Frontal cortex (tissue), 4 donors: ENCODE measurements at places on chromosomes 7 and 10.

- no peak for DNase-seq
These were observed 18.6 kb downstream of the AGMO start for GRCh38 chr7:15543256-15543655.

DNA sequence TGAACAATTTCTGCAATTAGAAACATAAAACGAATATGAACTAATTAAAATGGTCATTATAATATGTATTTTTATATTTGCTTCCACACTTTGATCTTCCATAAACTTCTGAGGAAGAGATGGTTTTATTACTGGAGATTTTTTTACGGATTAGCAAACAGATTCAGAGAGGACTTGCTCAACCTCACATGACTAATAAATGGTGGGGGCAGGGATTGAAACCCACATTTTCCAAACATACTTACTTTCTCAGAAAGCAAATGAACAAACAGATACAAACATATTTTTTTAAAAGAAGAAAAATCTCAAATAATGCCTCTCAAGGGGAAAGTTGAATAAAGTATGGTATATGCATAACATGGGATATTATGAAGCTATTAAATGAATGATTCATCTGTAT lies 18.3 kb downstream of the ANKMY2 start:
- no peak for DNase-seq

DNA sequence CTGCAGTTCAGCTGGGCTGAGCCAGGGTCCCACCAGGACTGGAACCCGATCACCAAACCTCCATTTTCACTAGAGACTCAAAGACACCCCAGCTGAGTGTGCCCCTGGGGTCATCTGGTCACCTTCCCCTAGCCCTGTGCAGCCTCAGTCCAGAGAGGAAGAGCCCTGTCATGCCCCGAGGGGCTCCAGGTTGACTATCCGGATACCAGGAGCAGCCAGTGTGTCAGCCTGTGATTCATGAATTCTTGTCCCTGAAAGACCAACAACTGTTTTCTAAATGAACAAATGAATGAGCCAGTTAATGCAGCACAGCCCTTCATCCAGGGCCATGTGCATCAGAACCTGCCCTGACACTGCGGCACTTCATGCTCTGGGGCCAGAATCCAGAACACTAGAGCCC lies 201.9 kb upstream of the TCERG1L start:
- no peak for DNase-seq

GRCh38 chr7:11170175-11170574 lies 196.5 kb downstream of the PHF14 start:
- DNase-seq, result no peak

DNA sequence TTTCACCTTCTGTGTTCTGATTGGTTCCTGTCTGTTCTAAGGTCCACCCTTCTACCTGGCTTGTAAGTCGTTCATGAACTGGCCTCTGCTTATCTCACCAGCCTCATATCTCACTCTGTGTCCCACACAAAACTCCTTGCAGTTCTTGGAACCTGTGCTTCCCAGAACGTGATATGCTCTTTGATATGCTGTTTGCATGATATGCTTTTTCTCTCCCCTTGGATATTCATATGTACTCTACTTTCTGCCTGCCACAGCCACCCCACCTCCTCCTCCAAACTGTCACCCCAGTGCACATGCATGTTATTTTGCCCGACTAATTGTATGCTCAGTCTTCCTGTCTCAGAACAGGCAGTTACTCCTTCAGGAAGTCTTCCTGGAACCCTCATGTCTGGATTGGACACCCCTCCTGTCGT lies 1.9 kb upstream of the ITPRIP start:
- DNase-seq, result no peak

GRCh38 chr7:1611708-1612241 lies 41.9 kb upstream of the PSMG3 start:
- peak; percentile 69 for DNase-seq

GRCh38 chr7:88243345-88243909 lies 23.6 kb upstream of the SRI start:
- DNase-seq, result peak; percentile 23

DNA sequence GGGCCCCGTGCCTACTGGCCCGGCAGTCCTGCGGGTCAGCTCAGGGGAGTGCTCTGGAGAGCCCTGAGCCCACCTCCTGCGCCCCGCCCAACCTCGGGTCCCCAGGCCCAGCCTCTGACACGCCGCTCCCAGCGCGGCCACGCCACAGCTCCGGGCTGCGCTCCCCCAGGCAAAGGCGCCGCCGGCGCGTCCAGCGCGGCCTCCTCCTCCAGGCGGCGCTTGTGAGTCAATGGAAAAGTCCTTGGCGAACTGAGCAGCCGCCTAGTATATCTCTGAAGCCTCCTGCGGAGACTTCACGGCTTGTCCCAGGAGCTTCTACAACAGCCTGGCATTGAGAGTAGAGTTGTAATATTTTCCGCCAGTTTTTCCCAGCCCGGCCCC lies 29.5 kb upstream of the BMS1 start:
- DNase-seq, result peak; percentile 70

- no peak for DNase-seq
These were observed 75.7 kb upstream of the EFCAB10 start for GRCh38 chr7:105656922-105657521.

- no peak for DNase-seq
These were observed 29.2 kb upstream of the KLF6 start for GRCh38 chr10:3813986-3814837.

GRCh38 chr10:75765789-75766096 lies 334.3 kb downstream of the LRMDA start:
- no peak for DNase-seq

DNA sequence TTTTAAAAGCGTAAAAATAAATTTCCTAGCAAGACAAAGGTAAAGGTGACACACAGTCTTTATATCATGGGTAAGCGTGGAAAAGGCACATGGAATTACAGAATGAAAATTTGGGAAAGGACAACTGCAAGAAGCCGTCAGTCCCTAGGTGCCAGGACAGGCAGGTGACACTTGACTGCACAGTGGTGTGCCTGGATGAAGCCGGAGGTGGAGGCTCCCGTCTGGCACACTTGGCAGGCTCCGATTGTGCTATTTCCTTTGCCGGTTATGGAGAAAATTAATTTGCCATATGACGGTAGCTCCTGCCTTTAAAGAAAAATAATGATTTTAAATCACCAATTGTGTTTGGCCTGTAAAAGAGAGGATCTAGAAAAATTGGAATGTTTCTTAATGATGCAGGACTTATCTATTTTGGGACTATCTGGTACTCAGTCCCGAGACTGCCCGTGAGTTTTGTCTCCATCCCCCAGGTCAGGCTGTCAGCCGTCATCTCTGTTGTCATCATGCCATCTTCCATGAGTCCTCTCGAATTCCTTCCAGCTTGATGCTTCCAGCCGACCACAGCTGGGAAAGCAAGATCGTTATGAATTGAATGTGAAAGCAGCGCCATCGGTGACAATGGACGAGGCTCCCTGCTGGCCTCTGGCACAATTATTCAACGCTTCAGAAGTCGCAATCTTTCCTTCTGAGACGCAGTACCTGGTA lies 56.2 kb upstream of the MGMT start:
- no peak for DNase-seq

GRCh38 chr10:11813177-11813576 lies 10.0 kb upstream of the PROSER2 start:
- no peak for DNase-seq

GRCh38 chr10:131429942-131430341 lies 118.4 kb upstream of the TCERG1L start:
- DNase-seq, result no peak

- DNase-seq, result no peak
These were observed 750.7 kb downstream of the SUGCT start for GRCh38 chr7:40885503-40885902.

- no peak for DNase-seq
These were observed 1.9 kb downstream of the SAP25 start for GRCh38 chr7:100571829-100572116.

DNA sequence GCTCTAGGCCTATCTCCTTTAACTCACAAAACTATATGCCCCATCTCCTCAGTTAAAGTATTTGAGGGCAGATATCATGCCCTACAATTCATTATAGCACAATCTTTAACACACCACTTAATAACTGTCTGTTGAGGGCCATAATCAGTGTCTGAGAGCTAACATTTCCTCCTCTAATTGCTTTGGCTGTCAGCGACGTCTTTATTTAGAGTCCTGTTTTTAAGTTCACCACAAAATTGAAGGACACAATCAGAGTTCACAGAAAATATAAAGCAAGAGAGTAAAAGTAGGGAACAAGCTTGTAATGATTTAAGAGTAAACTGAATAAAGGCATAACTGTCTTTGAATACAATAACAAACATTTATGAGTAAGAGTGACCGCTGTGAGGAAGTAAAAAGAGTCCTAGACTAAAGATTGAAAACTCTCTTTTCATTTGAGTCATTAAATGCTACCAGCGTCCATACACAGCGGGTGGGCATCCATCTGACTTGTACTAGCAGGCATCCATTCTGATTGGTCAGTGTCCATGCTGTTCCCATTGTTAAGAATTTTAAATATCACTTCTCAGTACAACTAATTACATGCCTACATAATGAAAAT lies 38.4 kb upstream of the ABCB4 start:
- no peak for DNase-seq

DNA sequence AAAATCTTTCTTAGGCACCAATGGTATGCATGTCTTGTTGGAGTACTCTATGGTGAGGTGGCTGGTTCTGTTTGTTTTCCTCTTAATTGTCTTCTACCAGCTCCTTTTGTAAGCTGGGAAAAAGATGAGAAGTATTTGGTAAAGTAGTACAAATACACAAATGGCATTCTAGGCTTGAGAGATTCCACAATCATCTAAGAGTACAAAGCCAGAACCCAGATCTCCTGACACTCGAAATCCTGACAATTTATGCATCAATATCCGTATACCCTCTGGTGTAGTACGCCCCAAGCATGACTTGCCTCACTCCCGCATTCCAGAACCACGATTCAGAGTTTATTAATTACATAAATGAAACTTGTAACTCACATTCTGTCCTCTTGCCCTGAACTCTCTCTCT lies 43.5 kb downstream of the CDCA7L start:
- DNase-seq, result no peak

GRCh38 chr7:33872870-33873269 lies 32.5 kb upstream of the BMPER start:
- DNase-seq, result no peak

GRCh38 chr10:91517394-91517793 lies 107.2 kb downstream of the HECTD2 start:
- no peak for DNase-seq

- no peak for DNase-seq
These were observed 3.6 kb upstream of the ITGB8 start for GRCh38 chr7:20327055-20327454.

GRCh38 chr10:114266521-114266920 lies 27.5 kb downstream of the VWA2 start:
- DNase-seq, result no peak

DNA sequence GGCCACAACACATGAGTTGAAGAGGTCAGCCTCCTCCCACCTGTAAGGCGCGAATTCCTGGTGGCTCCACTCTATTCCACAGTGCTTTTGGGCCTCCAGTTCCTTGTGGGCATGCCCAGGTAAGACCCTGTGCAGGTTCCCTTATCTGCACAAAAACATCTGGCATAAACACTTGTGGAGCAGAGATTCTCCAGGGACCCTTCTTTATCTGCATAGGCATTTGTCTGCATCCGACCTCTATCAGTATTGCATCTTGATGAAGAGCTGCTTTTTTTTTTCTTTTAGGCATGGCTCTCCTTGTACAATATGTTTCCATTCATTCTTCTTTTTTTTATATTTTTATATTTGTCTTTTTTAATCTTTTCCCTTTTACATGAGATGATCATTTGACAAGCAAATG lies 58.4 kb downstream of the ANKMY2 start:
- DNase-seq, result no peak

- no peak for DNase-seq
These were observed 132.4 kb upstream of the PALS2 start for GRCh38 chr7:24440892-24441291.

DNA sequence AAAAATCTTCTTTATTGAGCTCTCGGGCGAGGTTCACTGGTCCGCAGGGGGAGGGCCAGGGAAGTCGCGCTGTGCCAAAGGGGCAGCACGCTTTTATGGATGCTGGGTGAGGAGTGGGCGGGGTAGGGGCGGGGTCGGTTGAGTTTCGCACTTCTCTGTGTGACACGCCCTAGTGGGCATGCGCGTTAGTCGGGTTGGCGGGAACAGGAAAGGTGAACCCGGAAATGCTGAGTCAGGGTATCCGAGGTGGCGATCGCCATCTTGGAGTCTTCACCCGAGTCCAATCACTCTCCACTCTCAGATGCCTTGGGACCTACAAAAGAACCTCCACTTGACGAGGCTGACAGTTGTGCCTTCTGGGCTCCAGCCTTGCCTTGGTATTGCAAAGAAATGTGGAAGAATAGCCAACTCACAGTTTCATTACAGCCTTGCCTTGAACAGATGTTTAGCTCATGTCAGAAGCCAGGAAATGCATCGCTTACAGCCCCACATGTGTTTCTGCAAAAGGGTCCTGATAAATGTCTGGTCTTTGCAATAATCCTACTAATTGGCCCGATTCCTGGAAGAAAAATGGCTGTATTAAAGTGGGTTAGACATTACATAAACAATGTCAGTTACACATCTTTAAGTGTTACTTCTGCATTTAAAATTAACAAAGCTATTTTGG lies 64.1 kb downstream of the AHR start:
- DNase-seq, result no peak

GRCh38 chr10:72011016-72011415 lies 46.8 kb downstream of the CHST3 start:
- DNase-seq, result no peak

DNA sequence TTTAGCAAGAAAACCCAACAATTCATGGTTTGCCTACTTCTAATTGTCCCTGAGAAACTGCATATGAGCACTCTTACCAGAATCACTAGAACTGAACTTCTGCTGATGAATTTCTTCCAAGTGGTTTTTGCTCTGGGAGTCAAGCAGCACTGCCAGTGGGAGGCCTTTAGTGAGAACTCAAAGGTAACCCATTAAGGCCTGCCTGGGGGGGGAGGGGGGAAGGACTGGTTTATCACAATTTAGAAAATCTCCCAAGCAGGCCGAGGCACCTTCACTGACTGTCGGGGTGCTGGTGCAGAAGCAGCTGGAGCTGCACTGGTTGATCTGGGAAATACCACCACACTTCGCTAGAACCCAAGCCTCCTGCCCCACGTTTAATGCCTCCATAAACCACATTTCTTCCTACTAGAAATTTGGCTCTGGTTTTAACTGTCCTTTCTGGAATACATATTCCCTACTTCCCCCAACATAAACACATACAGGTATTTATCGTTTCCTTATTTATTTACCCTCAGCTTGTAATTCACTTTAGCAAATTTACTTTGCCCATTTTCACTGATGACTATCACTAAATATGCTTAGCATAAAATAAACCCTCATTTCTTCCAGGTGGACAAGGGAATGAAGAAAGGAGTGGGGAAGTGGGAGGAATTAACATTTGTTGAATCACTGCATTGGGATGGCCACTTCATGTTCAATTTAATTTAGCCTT lies 14.2 kb downstream of the ANK3 start:
- DNase-seq, result no peak
